HFFc6 (cell line): ENCODE measurements at places on chromosomes 2 and 18. TPM values are rescaled to one million over a fixed set of nuclear protein-coding genes. Genes with fewer than 3 reads are reported as not detected.

Gene AGFG1
- total RNA-seq = 58.2 to 79.4 TPM (median 60.4 TPM) in 3 replicates

Gene SCN1A
- total RNA-seq = not detected in 3 replicates

Gene ALPG
- total RNA-seq = not detected in 3 replicates

GRCh38 chr18:48947092-48947491 is 3.7 kb downstream of the SMAD7 start:
- no peak for DNase-seq

DNA sequence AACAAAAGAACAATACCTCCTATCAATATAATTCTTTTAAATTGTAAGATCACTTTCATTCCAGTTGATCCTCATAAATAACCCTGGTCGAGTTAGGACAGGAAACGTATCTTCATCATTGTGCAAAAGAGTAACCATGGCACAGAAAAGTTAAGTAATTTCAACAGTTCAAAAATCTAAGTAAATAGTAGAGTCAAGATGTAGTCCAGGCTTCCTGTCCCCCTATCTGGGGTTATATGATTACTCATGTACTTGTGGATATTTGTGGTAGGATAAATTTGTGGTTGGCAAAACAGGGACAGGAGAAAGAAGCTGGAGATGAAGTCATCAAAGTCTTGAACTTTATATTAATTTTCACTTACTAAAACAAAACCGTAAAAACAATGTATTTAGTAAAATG is 772.6 kb downstream of the TSN start:
- DNase-seq = no peak

GRCh38 chr2:238097988-238098871 is 1.9 kb upstream of the ESPNL start:
- no peak for DNase-seq

DNA sequence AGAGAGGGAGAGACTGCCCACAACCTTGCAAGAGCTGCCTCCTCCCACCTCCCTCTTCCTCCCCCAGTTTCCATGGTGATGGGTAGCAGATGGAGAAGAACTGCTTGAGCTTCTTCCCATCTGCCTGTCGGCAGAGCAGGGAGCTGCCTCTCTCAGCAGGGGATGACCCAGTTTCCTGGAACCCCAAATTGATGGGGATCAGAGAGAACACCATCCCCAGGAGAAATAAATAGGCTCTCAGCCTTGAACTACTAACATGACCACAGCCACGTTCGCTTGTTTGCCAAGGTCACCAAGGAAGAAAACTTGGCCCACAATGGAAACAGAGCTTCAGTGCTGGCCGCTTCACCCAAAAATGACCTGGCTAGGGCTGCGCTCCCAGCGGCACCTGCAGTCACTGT is 82.2 kb downstream of the ADD2 start:
- DNase-seq = no peak
